Sigmoid colon (tissue), 7 donors: ENCODE measurements at places on chromosomes 12 and 14. TPM values are rescaled to one million over a fixed set of nuclear protein-coding genes. Genes with fewer than 3 reads are reported as not detected.

DNA sequence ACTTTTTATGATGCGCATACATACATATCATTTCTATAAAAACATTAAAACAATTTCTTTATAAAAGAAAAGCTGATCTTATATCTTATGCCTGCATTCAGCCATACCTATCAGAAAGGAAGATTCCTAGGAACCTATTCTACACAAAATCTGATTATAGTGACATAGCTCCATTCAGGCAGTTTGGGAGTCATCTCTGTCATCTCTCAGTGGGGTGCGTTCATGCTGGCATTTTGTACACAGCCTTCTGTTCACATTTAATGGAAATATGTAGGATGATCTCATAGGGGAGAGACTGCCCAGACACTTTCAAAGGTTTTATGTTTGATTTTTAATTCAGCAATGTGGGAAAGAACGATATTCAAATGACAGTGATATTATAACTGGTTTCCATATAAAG, 52.9 kb downstream of the ATL1 start:
- no peaks in the 10 kb centered on the region for H3K4me1 ChIP-seq
- H3K27me3 ChIP-seq: no peaks in the 10 kb centered on the region
- H3K27ac ChIP-seq: no peak overlapping the region

- H3K36me3 ChIP-seq: no peaks in the 10 kb centered on the region
- DNase-seq: no peak
- no peak overlapping the region for H3K27ac ChIP-seq
Measured at GRCh38 chr14:58861586-58861985, 223.8 kb downstream of the DACT1 start.

GRCh38 chr12:93060666-93061472, 131.8 kb upstream of the EEA1 start:
- peak; percentile 72 for DNase-seq
- H3K36me3 ChIP-seq: no peaks in the 10 kb centered on the region
- H3K27ac ChIP-seq: peak overlapping the region; percentile 79
- H3K4me1 ChIP-seq: peaks cover 20% of the 10 kb centered on the region
- peak overlapping the region; percentile 10 for H3K4me3 ChIP-seq
- no peaks in the 10 kb centered on the region for H3K27me3 ChIP-seq

GRCh38 chr14:76499399-76499798, 123.5 kb downstream of the ESRRB start:
- no peak overlapping the region for H3K4me3 ChIP-seq
- no peaks in the 10 kb centered on the region for H3K27me3 ChIP-seq

DNA sequence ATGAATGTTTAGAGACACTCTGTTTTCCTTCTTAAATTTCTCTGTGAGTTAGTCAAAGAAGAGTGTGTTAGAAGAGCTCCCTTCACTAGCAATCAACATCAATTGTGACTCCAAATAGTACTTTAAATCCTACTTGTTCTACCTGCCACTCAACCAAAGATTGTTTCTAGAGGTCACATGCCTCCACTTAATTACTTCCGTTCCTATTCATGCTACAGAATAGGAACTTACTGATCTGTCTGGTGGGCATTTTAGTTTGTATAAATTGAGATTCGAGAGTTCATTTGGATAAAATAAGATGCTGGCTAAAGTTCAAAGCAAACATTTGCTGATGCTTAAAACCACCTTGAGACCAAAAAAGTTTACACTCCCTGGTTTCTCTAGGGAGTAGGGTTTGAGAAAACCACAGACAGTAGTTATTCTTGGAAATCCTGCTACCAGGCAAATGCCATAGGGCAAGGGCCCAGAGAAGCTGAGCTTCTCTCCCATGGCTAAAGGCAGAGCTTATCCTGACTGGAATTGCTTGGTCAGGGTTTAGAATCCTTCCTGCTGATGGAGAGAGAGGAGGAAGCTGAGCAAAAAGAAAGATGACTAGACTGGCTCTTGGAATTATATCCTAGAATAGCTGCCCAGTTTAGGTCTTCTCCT, 389.6 kb upstream of the ATP2B1 start:
- H3K27me3 ChIP-seq: no peaks in the 10 kb centered on the region
- no peak overlapping the region for H3K27ac ChIP-seq
- no peak for DNase-seq
- H3K36me3 ChIP-seq: no peaks in the 10 kb centered on the region
- H3K4me3 ChIP-seq: no peak overlapping the region

GRCh38 chr12:27003421-27004381, 10.5 kb downstream of the TM7SF3 start:
- H3K36me3 ChIP-seq: no peaks in the 10 kb centered on the region
- no peak for DNase-seq

Gene BEST3
- total RNA-seq: not detected

DNA sequence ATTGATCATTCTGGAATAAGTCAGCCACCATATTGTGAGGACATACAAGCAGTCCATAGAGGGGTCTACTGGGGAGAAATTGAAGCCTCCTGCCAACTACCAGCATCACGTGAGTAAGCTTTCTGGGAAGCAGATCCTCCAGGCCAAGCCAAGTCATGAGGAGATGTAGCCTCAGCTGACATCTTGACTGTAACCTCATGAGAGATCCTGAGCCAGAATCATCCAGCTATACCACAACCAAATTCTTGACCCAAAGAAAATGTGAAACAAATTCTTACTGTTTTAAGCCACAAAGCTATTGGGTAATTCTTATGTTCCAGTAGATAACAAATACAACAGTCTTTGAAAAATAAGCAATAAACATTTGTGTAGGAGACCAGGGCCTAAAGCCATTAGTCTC, 479.4 kb upstream of the DCN start:
- no peaks in the 10 kb centered on the region for H3K27me3 ChIP-seq
- H3K4me1 ChIP-seq: no peaks in the 10 kb centered on the region
- H3K4me3 ChIP-seq: no peak overlapping the region
- no peak for DNase-seq

Gene SRRM4
- not detected for total RNA-seq

Gene DGKA
- 54.6 TPM for total RNA-seq

GRCh38 chr12:115294453-115295133, 610.6 kb upstream of the TBX3 start:
- no peak overlapping the region for H3K27ac ChIP-seq
- peaks cover 14% of the 10 kb centered on the region for H3K4me1 ChIP-seq
- no peaks in the 10 kb centered on the region for H3K36me3 ChIP-seq
- H3K27me3 ChIP-seq: no peaks in the 10 kb centered on the region
- DNase-seq: no peak
- no peak overlapping the region for H3K4me3 ChIP-seq

Gene ORMDL2
- total RNA-seq: 14.7 TPM

GRCh38 chr14:95319312-95320077, at the start of gene CLMN:
Gene CLMN, minus strand, starts transcription at chr14:95319908. Its CDS starts 116 bp downstream, at chr14:95319792.
- no peaks in the 10 kb centered on the region for H3K36me3 ChIP-seq
- H3K4me1 ChIP-seq: peaks cover 17% of the 10 kb centered on the region
- no peaks in the 10 kb centered on the region for H3K27me3 ChIP-seq
- peak within 1 kb of the TSS; percentile 80 for H3K4me3 ChIP-seq
- no peak for DNase-seq

DNA sequence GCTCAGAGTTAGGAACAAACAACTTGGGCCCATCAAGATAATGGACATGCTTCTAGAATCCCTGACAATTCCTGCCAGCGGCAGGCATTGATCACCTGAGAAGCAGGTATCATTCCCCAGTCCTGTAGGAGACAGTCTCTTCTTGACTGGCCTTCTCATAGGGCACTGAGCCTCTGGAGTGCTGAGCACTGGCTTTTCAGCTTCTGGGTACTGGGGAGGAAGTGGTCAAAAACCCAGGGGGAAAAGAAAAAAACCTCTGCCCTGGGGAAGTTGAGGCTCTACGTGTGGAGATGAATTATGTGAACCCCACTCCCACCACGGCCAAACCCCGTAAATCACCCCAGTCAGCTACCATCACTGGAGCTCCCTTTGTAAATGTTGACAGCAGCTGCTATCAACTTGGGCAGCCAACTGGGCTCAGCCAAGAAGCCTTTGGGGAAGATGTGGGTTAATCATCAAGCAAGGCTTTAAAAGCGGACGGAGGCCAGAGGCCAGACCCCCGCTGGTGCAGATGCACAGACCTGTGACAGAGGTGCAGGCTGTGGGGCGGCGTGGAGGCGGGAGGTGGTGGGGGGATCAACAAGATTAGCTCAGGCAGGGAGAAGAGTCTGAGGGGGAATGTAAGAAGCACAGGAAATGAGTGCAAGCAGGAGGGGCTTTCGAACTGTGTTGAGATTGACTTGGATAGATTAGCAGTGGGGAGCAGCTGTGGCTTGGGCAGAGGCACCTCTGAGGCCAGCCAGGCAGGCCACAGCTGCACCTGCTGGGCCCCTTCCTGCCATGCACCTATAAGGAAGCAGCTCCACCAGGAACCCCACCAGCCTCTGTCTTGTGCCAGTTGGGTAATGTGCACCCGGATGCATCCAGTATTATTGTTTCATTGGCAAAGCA, 105.4 kb upstream of the HIF1A start:
- H3K36me3 ChIP-seq: no peaks in the 10 kb centered on the region
- H3K27me3 ChIP-seq: no peaks in the 10 kb centered on the region

- no peak overlapping the region for H3K4me3 ChIP-seq
- DNase-seq: no peak
- H3K27me3 ChIP-seq: no peaks in the 10 kb centered on the region
- H3K4me1 ChIP-seq: no peaks in the 10 kb centered on the region
- no peaks in the 10 kb centered on the region for H3K36me3 ChIP-seq
Measured at GRCh38 chr12:121838126-121838525, 20.5 kb downstream of the HPD start.

GRCh38 chr12:78964521-78964920, 99.9 kb downstream of the SYT1 start:
- DNase-seq: no peak
- H3K27ac ChIP-seq: no peak overlapping the region
- no peak overlapping the region for H3K4me3 ChIP-seq
- H3K4me1 ChIP-seq: no peaks in the 10 kb centered on the region
- no peaks in the 10 kb centered on the region for H3K36me3 ChIP-seq

Gene ALKBH1
- total RNA-seq: 5.4 TPM

Gene PMCH
- not detected for total RNA-seq

- no peak for DNase-seq
- no peaks in the 10 kb centered on the region for H3K36me3 ChIP-seq
- H3K27me3 ChIP-seq: no peaks in the 10 kb centered on the region
- peaks cover 8% of the 10 kb centered on the region for H3K4me1 ChIP-seq
Measured at GRCh38 chr14:91573528-91573893, 63.4 kb upstream of the PPP4R3A start.

- no peak for DNase-seq
- H3K4me3 ChIP-seq: no peak overlapping the region
- H3K27ac ChIP-seq: no peak overlapping the region
- no peaks in the 10 kb centered on the region for H3K36me3 ChIP-seq
Measured at GRCh38 chr14:94424371-94424770, 28.2 kb downstream of the SERPINA11 start.

Gene KSR2
- total RNA-seq: 0.41 TPM

Gene VWF
- total RNA-seq: 64.2 TPM

GRCh38 chr12:53499266-53500141, at the start of gene MAP3K12:
Gene MAP3K12, minus strand, starts transcription at chr12:53499458. Its CDS starts 12,067 bp downstream, at chr12:53487391.
- H3K27ac ChIP-seq: peak within 1 kb of the TSS; percentile 97
- H3K4me1 ChIP-seq: no peaks in the 10 kb centered on the region
- H3K36me3 ChIP-seq: no peaks in the 10 kb centered on the region
- DNase-seq: peak; percentile 89
- no peaks in the 10 kb centered on the region for H3K27me3 ChIP-seq

Gene PRICKLE1
- 7.9 TPM for total RNA-seq

GRCh38 chr14:34322940-34323418, 139.1 kb downstream of the SPTSSA start:
- peaks cover 2% of the 10 kb centered on the region for H3K4me1 ChIP-seq
- DNase-seq: peak; percentile 73
- no peaks in the 10 kb centered on the region for H3K27me3 ChIP-seq
- H3K27ac ChIP-seq: no peak overlapping the region
- H3K36me3 ChIP-seq: no peaks in the 10 kb centered on the region
- H3K4me3 ChIP-seq: no peak overlapping the region

GRCh38 chr12:42609605-42610004, 20.1 kb upstream of the PRICKLE1 start:
- peaks cover 14% of the 10 kb centered on the region for H3K4me1 ChIP-seq
- no peak overlapping the region for H3K27ac ChIP-seq
- no peaks in the 10 kb centered on the region for H3K36me3 ChIP-seq
- no peaks in the 10 kb centered on the region for H3K27me3 ChIP-seq
- no peak overlapping the region for H3K4me3 ChIP-seq

Gene HELB
- 3.6 TPM for total RNA-seq

- H3K4me1 ChIP-seq: no peaks in the 10 kb centered on the region
- no peak overlapping the region for H3K27ac ChIP-seq
Measured at GRCh38 chr12:67637718-67638117, 10.8 kb upstream of the DYRK2 start.

Gene TPPP2
- not detected for total RNA-seq

Gene SLC25A47
- not detected for total RNA-seq

Gene HRK
- total RNA-seq: not detected

Gene AQP6
- total RNA-seq: 0.83 TPM

Gene OGFOD2
- total RNA-seq: 8.6 TPM

GRCh38 chr14:85221832-85222231, 308.1 kb upstream of the FLRT2 start:
- no peak for DNase-seq
- no peaks in the 10 kb centered on the region for H3K36me3 ChIP-seq
- H3K27me3 ChIP-seq: no peaks in the 10 kb centered on the region
- no peak overlapping the region for H3K27ac ChIP-seq

- no peak for DNase-seq
- H3K27ac ChIP-seq: no peak overlapping the region
- H3K36me3 ChIP-seq: no peaks in the 10 kb centered on the region
- peaks cover 11% of the 10 kb centered on the region for H3K4me1 ChIP-seq
- H3K27me3 ChIP-seq: no peaks in the 10 kb centered on the region
Measured at GRCh38 chr12:10169104-10169503, 2.8 kb downstream of the OLR1 start.

DNA sequence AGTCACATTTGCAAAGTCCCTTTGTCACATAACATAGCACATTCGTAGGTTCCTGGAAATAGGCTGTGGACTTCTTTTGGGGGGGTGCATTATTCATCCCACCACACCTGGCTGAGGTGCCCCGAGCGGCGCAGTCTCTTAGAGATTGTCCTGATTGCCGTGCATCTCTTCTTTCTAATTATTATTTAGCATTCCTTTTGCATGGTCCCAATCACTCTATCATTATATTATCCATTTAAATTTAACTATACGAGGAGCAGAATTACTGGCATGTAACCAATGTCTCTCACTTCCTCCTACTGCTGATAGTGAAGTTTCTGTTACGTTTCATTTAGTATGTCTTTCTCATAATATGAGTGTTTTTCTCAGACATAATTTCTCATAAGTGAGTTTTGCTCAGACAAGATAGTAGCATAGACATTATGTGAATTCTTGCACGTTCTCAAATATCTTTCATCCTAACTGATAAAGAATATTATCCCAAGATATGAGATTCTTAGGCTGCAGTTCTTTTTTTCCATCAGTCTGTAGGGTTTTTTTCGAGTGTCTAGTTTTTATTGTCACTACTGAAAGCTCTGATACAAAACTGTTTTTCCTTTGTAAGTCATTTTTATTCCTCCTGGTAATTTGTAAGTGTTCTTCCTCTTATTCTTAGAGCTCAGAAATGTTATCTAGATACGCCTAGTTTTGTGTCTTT, 444.3 kb downstream of the NELL2 start:
- no peaks in the 10 kb centered on the region for H3K27me3 ChIP-seq
- H3K4me1 ChIP-seq: no peaks in the 10 kb centered on the region
- H3K4me3 ChIP-seq: no peak overlapping the region

GRCh38 chr12:81797100-81797499, 38.0 kb upstream of the PPFIA2 start:
- H3K4me3 ChIP-seq: no peak overlapping the region
- DNase-seq: no peak
- no peaks in the 10 kb centered on the region for H3K36me3 ChIP-seq
- H3K27me3 ChIP-seq: no peaks in the 10 kb centered on the region
- H3K4me1 ChIP-seq: no peaks in the 10 kb centered on the region
